ENCODE measurements at places on chromosomes 2 and 18. TPM values are rescaled to one million over a fixed set of nuclear protein-coding genes. Genes with fewer than 3 reads are reported as not detected.

LRP1B gene
- not detected for total RNA-seq

KCNK3 gene
- total RNA-seq: not detected

CCDC141 gene
- 38.8 TPM for total RNA-seq

PCBP1 gene
- total RNA-seq: 379 TPM

SGPP2 gene
- 12.4 TPM for total RNA-seq

CFC1B gene
- not detected for total RNA-seq

KCNG2 gene
- not detected for total RNA-seq

- DNase-seq: no peak
Observed at GRCh38 chr2:37583867-37584266, 87.6 kb downstream of the CDC42EP3 start.

GRCh38 chr2:58156780-58157179 lies 84.3 kb downstream of the FANCL start:
- no peak for DNase-seq

GRCh38 chr2:202831242-202832220 lies 40.0 kb downstream of the ICA1L start:
- DNase-seq: no peak

- DNase-seq: no peak
Observed at GRCh38 chr18:79790996-79791972, 6.5 kb upstream of the KCNG2 start.

- no peak for DNase-seq
Observed at GRCh38 chr2:224836263-224836662, 120.1 kb upstream of the CCDC195 start.

GRCh38 chr18:10482985-10483949 lies 28.8 kb downstream of the APCDD1 start:
- DNase-seq: peak; percentile 37

- no peak for DNase-seq
Observed at GRCh38 chr2:189287982-189288521, 108.5 kb upstream of the COL5A2 start.

- no peak for DNase-seq
Observed at GRCh38 chr2:19488009-19488691, 129.7 kb upstream of the OSR1 start.

GRCh38 chr2:232447638-232448303 lies 8.2 kb upstream of the ALPI start:
- DNase-seq: no peak

DNA sequence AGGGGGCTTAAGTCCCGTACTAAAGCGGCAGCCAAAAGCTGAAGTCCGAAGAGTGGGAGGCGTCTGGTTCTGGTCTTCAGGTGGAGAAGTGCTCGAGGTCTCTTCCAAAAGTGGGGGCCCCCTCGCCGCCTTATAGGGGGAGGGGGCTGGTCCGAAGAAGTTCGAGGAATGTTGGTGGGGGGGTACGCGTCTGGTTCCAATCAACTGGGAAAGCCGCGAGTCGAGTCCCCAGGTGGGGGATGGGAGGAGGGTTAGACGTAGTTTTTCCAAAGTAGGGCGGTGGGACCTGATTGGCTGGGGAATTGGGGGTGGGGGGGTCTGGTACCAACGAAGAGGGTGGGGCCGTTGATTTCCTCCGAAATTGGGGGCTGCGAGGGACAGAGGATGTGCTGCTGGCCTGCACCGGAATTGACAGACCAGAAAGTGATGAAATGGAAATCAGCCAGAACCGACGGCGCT lies 594 bp downstream of the ITM2C start:
- DNase-seq: no peak

DNA sequence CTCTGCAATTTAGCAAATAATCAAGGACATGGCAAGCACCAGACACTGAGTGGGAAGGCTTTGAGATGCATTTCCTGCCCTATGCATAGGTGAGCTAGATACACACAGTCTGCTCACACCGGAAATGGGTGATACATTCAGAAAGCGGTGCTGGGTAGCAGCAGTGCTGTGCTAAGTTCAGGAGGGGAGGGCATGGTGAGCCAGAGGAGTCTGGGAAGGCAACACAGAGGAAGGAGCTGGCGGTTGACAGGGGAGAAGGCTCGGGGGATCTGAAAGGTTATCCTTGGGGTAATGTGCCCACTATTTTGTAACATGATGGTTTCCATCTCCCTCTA lies 57.4 kb upstream of the EPAS1 start:
- DNase-seq: no peak

DNA sequence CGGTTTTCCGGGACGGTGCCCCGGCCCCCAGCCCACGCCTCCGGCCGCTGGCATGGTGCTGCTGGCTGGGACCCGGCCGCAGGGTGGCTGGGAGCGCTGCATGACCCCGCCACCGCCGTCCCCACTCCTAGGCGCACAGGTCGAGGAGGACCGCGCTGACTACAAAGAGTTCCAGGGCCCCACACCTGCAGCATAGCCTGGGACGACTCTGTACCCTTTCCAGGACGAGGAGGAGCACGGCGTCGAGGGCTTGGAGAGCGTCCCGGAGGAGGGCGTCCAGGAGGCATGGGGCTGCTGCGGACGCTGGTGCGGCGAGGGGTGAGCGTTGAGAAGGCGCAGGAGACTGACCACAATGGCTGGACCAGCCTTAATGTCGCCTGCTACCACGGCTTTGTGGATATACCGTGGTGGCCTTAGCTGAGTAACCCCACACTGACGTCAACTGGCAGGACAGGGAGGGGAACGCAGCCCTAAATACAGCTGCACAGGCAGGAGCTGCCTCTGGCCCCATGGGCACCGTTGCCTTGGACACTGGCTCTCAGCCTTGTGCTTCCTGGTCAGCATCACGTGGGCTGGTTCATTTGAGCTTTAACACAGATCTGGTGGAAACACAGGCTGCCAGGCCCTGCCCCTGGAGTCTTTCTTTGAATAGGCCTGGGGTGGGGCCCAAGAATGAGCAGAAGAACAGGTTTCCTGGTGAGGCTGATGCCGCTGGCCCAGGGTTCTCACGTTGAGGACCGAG lies 40.9 kb upstream of the TRIM43B start:
- no peak for DNase-seq

- DNase-seq: no peak
Observed at GRCh38 chr18:47680488-47680887, 250.0 kb downstream of the SMAD2 start.

- DNase-seq: no peak
Observed at GRCh38 chr2:27754138-27754588, 17.4 kb upstream of the MRPL33 start.

DNA sequence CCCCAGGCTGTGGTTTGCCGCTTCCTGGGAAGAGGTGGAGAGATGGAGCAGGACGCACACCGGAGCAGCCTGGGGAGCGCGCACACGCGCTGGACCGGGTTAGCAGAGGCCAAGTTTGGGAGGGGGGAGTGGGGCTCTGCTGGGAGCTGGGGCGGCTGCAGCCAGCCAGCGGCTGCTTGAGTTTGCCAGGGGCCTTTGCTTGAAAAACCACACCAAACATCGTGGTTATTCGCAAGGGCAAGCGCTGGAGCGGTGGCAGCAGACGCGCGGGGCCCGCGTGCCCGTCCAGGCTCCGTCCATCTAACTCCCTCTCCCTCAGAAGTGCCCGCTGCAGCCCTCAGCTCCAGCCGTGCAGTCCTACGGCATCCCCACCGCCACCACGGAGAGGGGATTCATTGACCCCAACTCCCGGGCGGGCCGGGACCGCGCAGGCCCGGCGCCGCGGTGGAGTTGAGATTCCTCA lies 4.6 kb downstream of the PTGR3 start:
- no peak for DNase-seq

DNA sequence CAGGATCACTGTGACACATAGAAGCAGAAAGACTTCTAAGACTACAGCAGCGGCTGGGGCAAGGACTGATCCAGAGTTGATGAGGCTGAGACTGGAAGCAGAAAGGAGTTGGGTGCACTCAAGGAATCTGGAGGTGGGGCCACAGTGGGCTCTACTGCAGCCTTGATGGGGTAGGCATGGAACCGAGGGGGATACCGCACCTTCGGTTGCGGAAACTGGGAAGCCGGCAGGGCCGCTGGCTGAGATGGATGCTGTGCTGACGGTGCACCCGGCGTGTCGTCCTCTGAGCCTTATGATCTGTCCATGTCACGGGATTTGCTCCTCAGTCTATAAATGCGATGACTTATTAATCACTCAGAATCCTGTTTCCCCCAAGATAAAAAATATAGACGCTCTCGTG lies 473.5 kb upstream of the MYT1L start:
- no peak for DNase-seq

DNA sequence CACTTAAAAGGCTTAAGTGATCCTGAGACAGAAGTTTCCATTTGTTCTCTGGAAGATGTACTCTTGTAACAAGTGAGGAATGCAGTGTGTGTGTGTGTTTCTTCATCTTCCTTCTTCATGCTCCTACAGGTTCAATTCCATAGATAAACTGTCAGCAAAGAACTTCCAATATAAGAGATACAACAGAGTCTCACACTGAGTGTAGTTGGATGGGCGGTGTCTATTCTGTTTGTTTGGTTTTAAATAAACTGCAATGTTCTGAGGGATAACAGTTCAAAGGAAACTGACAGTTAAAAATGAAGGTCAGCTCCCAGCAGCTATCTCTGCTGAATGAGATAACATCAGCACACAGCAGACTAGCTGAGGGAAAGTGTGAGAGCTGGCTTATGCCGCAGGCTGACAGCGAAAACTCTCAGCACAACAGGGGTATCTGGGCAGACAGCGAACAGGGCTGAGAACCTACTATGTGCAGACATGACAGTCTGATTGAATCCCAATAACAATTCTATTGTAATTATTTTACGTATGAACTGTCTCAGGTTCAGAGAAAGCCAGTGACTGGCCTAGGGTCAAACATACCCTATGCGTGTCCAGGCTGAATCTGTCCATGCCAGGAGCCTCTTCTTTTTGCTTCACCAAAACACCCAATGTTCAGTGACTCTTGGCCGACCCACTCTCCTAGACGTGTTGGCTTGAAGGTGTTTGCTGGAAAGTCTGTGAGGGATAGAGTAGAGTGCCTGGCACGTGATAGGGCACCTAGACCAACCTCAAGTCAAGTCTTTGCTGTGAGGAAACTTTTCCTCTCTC lies 201.9 kb upstream of the TRIB2 start:
- DNase-seq: no peak
